ENCODE measurements at places on chromosomes 16 and 17.

DNA sequence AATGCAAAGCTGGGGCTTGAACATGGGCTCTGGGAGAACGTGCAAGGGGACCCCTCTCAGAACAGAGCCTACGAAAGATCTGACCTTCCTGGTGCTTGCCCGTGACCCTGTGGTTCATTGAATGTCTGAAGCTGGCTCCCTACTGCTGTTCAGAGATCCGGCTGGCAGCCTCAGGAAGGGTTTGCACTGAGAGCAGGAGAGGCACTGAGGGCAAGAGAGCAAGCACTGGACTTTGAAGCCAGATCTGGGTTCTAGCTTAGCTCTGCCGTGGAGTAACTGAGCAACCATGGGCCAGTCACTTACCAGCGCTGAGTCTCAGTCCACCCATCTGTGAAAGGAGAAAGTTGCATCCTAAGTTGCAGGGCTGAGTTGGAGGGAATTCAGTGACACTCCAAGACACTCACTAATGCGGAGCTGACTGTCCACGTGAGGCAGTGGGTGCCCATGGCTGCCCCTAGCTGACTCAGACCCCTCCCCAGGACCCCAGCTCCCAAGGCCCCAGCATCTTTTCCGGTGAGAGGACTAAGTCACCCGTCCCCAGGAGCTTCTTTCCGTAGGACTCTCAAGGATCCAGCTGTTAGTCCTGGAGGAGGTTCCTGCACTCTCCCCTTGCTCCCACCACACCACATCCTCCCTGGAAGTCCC is 41.3 kb downstream of the BEAN1 start:
- DNase-seq = peak; percentile 11

DNA sequence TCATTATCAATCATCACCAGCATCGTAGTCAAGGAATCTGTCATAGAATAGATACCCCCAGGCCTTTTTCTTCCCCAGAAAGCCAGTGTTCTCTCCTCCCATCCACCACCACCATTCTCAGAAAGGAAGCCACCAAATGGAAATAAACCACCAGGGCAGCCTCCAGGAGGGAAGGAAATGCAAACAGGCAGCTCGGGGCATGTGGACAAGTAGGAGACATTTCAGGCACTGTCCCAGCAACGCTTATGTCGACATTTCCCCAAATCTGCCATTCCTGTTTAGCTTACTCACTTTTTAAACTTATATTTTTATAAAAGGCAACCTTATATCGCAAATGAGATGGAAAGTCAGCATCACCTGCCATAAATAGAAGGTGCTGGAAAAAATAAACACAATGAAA is 15.8 kb downstream of the EMP2 start:
- no peak for DNase-seq

- DNase-seq = no peak
Observed at GRCh38 chr17:74296548-74296936, 22.5 kb downstream of the DNAI2 start.

DNA sequence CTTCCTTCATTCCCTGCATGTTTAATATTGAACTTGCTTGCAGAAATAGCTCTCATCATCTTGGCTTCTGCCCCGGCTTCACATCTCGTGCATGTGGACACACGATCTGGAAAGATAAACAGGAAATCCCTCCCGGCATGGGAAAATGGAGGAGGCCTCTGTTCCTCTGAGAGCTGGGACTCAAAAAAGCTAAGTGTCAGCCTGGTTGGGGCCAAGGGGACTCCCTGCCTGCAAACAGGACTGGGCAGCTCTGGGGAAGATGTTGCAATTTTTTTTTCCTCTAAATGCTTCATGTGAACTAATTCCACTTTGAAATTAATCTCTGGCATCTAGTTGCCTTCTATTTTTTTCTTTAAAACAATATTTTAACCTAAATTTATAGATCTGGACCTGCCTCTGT is 24.8 kb downstream of the ITPRIPL2 start:
- no peak for DNase-seq

GRCh38 chr17:52140601-52141000 is 17.9 kb downstream of the CA10 start:
- no peak for DNase-seq

DNA sequence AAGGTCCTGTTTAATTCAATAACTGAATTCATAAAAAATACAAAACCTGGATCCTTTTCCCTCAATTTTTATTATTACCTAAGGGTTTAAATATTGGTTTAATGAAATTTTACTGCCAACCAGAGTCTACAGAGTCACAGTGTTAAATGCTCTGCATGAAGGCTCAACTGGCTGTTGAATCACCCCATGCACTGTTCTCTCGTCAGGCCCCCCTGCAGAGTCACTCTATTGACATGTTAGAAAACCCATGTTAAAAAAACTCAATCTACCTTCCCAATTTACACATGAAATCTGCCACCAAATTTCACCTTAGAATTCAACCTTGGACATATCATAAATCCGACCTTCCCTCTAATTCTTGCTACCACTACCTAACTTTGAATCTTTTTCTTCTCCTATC is 43.3 kb upstream of the ULK2 start:
- DNase-seq = no peak

GRCh38 chr16:72311426-72311825 is 139.5 kb upstream of the PMFBP1 start:
- DNase-seq = no peak

All from mesenteric fat pad (tissue), 1 donor.